ENCODE measurements at places on chromosomes 13 and 19. TPM values are rescaled to one million over a fixed set of nuclear protein-coding genes. Genes with fewer than 3 reads are reported as not detected.

DNA sequence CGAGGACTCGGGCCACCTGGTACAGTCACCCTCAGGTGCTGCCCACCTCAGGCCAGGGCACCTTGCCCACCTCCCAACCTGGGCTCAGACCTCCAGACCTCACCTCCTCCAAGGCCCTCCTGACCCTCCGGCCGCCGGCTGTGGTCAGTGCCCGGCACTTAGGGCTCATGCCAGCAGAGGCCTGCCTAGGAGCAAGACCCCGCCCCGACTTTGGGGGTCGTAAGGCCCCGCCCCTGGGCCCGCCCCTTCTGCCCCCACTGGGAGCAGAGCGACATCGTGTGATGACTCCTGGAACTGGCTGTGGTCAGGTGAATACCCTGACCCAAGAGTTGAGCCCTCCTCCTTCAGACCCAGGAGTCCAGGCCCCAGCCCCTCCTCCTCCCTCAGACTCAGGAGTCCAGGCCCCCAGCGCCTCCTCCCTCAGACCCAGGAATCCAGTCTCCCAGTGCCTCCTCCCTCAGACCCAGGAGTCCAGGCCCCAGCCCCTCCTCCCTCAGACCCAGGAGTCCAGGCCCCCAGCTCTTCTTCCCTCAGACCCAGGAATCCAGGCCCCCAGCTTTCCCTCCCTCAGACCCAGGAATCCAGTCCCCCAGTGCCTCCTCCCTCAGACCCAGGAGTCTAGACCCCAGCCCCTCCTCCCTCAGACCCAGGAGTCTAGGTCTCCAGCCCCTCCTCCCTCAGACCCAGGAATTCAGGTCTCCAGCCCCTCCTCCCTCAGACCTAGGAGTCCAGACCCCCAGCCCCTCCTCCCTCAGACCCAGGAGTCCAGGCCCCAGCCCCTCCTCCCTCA, at the start of gene SBK2:
TSS of gene SBK2 (minus strand) at position 183 of the 790 bp plus-strand sequence. CDS start 839 bp downstream, outside the sequence.
- DNase-seq: no peak

DNA sequence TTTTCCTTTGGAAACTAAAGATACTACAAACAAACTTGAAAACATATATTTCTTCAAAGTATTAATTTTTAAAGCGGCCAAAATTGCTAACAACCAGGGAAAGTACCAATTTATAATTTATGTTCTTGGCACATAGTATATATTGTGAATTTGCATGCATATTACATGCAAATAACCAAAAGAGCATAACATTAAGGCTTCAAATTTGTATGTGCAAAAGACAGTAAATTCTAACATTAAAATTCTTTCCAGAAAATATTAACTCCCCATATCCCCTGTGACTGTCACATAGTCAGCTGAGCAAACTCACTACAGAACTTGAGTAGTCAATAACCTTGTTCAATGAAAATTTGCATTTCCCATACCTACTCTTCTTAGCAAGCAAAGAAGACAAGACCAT, 133.4 kb downstream of the ENOX1 start:
- no peak for DNase-seq

GRCh38 chr13:96824140-96824539, 170.1 kb downstream of the OXGR1 start:
- DNase-seq: no peak

- no peak for DNase-seq
These were observed 159.3 kb downstream of the ITGBL1 start for GRCh38 chr13:101611491-101612475.

- no peak for DNase-seq
These were observed 12.7 kb upstream of the WBP4 start for GRCh38 chr13:41048640-41049039.

- no peak for DNase-seq
These were observed 7.2 kb downstream of the TMEM38A start for GRCh38 chr19:16668176-16668575.

GRCh38 chr19:29380581-29380980, 145.2 kb upstream of the VSTM2B start:
- DNase-seq: no peak

The SMIM44 gene
- total RNA-seq: not detected

The POGLUT2 gene
- total RNA-seq: 4.8 TPM

The CEACAM1 gene
- total RNA-seq: 1.2 TPM

GRCh38 chr13:79502859-79503468, 22.0 kb downstream of the NDFIP2 start:
- no peak for DNase-seq

- DNase-seq: no peak
These were observed 1.6 kb downstream of the FAM83E start for GRCh38 chr19:48613024-48613851.

The CCDC70 gene
- total RNA-seq: not detected

The S1PR4 gene
- total RNA-seq: 0.71 TPM

DNA sequence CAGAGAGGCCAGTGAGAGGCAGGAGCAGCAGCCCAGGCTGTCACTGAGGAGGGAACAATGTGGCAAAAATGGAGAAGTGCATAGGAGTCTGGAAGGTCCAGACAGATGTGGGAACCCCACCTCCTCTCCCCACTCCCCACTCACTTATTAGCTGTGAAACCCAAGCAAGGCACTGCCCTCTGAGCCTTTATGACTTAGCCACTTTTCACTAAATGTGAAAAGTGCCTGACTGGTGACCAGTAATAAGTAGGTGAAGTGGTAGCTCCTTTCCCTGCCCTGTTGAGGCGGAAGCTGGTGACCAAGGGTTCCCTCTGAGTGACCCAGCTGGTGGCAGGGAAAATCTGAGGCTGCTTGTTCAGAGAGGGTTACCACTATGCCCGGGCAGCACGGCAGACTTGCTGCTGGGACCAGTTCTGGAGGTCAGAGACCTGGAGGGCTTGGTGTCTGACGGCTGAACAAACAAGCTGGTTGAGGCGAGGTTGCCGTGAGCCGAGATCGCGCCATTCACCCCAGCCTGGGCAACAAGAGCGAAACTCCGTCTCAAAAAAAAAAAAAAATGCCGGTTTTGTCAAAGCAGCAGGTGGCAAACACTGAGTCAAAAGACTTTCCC, 80.0 kb downstream of the ZNF429 start:
- DNase-seq: no peak

DNA sequence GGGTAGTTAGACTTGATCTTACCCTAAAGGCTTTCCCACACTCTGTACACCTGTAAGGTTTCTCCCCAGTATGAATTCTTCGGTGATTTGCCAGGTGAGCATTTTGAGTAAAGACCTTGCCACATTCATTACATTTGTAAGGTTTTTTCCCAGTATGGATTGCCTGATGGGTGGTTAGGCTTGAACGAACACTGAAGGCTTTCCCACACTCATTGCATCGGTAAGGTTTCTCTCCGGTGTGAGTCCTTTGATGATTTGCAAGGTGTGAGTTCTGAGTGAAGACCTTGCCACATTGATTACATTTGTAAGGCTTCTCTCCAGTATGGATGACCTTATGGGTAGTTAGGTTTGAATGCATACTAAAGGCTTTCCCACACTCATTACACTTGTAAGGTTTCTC, 23.7 kb downstream of the ERVV-2 start:
- no peak for DNase-seq

- DNase-seq: no peak
These were observed 193.8 kb downstream of the FOXO1 start for GRCh38 chr13:40472427-40473220.

- DNase-seq: peak; percentile 63
These were observed 7.8 kb upstream of the LYPD5 start for GRCh38 chr19:43809762-43810696.

- no peak for DNase-seq
These were observed 2.3 kb upstream of the U2AF2 start for GRCh38 chr19:55652311-55653128.

DNA sequence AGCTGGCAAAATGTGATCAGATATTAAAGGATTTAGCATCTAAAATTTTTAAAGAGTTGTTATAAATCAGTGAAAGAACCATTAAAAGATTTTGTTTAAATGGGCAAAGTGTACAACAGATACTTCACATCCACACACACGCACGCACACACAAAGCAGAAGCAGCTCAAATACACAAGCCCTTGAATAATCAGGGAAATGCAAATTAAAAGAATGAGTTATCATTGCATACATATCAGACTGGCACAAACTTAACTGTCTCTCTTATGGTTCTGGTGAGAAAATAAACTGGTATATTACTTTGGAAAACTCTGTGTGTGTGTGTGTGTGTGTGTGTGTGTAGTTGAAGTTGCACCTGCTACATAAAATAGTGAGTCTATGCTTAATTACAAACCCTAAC, 59.3 kb downstream of the CRYL1 start:
- no peak for DNase-seq

GRCh38 chr13:90238413-90238812, 1109.1 kb upstream of the MIR17HG start:
- DNase-seq: no peak

DNA sequence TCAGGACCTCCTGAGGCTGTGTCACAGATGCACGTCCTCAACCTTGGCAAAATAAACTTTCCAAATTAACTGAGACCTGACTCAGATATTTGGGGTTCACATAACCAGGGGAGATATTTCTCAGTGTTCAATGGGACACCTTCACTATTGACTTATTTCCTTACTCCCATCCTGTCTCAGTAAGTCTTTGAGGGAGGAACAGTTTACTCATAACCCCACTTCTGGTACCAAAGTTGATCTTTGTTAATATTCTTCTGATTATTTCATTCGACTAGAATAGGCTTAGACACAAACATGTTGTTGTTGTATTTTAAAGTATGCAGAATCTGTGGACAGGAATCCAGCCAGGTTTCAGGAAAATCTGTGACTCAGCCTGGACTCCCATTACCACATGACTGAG, 34.6 kb upstream of the CHST8 start:
- DNase-seq: no peak

The ZNF829 gene
- total RNA-seq: not detected

DNA sequence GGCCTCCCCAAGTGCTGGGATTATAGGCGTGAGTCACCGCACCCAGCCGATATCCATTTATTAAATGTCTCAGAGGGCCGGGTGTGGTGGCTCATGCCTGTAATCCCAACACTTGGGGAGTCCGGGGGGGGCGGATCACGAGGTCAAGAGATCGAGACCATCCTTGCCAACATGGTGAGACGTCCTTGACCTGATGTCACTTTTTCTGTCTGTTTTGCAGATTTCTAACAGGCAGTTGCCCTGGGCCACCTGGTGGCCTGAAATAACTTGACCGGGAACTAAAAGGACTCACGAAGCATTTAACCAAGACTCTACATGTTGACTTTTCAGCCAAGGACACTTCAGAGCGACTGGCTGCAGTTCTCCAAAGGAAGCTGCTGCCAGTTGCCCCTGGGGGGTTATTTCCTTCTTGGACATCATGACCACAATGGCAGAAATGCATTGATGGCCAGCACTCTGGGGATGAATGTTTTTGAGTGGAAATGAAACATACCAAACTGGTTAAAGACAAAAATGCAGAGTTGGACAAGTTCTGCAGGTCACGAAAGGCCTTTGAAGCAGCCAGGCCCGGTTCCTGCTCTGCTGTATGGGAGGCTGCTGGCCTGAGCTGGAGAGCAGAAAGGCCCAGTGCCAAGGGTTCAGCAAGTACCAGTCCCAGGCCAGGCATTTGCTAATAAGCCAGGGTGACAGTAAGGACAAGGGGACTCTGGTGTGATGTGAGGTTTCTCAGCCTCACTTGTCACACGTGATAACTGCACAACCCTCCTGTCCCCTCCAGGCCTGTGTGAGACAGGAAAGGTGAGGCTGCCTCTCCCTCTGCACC, 8.3 kb downstream of the ZNF837 start:
- DNase-seq: no peak

- no peak for DNase-seq
These were observed 22.2 kb upstream of the LRP3 start for GRCh38 chr19:33171916-33172359.

DNA sequence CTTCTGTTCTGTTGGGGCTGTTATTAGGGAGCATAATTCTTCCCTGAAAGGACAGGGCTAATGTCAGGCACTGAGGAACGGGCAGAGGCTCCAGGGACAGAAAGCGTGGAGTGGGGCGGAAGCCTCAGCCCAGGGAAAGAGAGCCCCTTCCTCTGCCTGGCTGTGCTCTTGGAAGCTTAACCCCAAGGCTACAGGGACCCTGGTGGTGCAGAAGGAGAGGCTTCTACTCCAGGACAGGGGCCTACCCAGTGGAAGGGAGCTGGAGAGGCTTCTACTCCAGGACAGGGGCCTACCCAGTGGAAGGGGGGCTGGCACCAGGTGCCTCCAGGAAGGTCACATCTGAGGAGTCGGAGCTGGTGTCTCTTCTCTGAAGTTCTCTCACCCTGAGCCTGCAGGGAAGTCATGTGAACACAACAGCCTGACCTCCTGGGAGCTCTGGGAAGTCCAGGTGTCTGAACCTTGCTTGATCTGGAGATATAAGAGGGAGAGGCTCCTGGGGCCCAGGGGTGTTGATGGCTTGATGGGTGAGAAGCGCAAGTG, 159.5 kb upstream of the SOX1 start:
- no peak for DNase-seq

The ATP11A gene
- 80.4 TPM for total RNA-seq

The ZNF865 gene
- total RNA-seq: 16.2 TPM

- DNase-seq: no peak
These were observed 4.7 kb downstream of the PRKACA start for GRCh38 chr19:14112809-14113385.

GRCh38 chr19:36891768-36892357, 24.2 kb downstream of the ZNF829 start:
- no peak for DNase-seq

The FLT3LG gene
- 3.8 TPM for total RNA-seq

DNA sequence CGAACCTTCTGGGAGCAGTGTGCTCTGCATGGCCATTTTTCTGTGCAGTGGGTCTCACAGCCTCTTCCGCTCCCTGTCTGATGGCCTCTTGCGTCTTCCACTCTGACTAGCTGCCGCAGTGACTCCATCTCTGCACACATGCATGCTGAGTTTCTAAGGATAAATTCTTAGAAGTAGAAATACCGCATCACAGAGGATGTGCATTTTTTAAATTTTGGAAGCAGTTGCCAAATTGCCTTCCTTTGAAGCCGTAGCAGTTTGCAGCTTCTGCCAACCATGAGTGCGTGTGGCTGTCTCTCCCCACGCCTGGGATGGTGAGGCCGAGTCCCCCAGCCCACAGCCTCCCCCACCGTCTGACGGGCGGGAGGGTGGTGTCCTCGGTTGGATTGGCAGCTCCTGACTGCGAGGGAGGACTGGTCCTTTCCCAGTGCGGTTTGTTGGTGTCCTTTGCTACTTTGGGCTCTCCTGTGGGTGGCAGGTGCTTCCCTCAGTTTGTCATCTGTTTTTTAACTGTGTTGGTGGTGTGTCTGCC, 9.8 kb downstream of the FZR1 start:
- no peak for DNase-seq

- no peak for DNase-seq
These were observed 4.3 kb upstream of the ZNF497 start for GRCh38 chr19:58366585-58367430.

Measured in HCT116 (cell line).